ENCODE measurements at places on chromosomes 3 and 15.
A peak's percentile ranks its signal among the peaks of the same experiment; 100 is the strongest.

- DNase-seq, result no peak
These were observed 46.9 kb downstream of the STARD9 start for GRCh38 chr15:42621996-42622925.

- DNase-seq, result no peak
These were observed 139.2 kb upstream of the ROPN1 start for GRCh38 chr3:124131158-124131557.

- no peak for DNase-seq
These were observed 148.2 kb upstream of the LRIG1 start for GRCh38 chr3:66648975-66649374.

- DNase-seq, result no peak
These were observed 259.2 kb downstream of the GBE1 start for GRCh38 chr3:81502236-81502635.

- no peak for DNase-seq
These were observed 224.6 kb downstream of the GREM1 start for GRCh38 chr15:32942401-32942841.

GRCh38 chr3:141986548-141987107 is 110.2 kb downstream of the ATP1B3 start:
- DNase-seq, result no peak

- DNase-seq, result no peak
These were observed 38.2 kb upstream of the ACP3 start for GRCh38 chr3:132279030-132279429.

DNA sequence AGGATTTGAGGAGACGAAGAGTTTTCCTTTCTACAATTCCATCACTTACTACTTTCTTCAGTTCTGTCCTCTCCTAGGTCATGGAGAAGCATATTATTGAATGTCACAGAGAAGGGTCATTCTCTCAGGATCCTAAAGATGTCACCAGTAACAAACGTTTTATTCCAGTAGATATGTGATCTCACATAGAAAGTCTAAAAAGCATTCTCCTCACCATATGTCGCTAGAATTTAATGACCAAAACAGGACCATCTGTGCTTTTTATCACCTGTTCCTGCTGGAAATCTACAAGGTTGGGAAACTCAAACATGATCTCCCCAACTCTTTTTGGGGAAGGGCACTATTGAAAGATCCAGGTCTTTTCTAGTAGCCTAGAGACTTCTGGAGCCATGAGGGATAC is 24.0 kb upstream of the FRMD5 start:
- no peak for DNase-seq

DNA sequence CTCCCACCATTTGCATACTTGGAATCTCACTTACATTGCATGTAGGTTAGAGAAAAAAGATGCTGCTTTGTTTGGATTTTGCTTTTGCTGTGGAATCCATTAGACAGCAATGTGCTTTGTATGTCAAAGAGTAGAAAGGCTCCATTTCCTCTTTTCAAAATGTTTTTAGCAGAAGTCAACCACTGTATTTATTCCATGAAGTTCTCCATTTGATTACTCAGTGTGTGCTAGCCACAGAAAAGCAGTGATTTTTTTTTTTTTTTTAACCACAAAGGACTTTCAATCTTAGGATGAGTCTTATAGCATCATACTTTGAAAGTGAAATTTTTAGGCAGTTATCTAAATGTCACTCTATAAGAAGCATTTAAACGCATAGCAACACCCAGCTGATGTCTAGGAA is 285.0 kb upstream of the ADAMTS9 start:
- no peak for DNase-seq

DNA sequence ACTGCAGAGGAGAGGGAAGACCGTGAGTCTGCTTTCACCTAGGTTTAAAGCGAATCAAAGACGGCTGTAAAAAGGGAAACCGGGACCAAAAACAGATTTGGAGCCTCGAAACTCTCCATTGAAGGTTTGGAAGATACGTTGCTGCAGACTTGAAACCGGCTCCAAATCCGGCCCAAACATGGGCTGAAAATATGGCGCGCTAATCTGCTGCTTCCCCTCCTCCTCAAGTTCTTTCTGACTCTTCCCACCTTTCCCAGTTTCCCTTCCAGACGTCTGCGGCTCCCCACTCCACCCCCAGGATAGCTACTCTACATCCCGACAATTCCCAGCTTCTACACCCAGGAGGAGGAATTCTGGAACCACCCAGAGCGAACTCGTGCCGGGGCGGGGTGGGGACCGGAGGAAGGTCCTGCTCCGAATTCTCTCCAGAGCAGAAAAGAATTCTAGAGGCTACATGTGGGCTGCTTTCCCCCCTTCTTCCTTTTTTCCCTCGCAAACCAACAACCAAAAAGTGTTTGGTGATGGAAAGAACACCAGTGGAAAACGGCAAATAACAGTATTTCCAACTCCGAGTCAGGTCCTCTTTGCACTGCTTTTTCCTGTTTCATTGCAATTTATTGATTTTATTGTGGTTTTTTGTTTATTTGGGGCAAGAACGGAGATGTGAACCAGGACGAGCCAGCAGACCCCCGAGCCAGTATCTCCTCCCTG is 8.5 kb downstream of the EOMES start:
- DNase-seq, result no peak

GRCh38 chr15:83430441-83430840 is 16.7 kb upstream of the SH3GL3 start:
- no peak for DNase-seq

DNA sequence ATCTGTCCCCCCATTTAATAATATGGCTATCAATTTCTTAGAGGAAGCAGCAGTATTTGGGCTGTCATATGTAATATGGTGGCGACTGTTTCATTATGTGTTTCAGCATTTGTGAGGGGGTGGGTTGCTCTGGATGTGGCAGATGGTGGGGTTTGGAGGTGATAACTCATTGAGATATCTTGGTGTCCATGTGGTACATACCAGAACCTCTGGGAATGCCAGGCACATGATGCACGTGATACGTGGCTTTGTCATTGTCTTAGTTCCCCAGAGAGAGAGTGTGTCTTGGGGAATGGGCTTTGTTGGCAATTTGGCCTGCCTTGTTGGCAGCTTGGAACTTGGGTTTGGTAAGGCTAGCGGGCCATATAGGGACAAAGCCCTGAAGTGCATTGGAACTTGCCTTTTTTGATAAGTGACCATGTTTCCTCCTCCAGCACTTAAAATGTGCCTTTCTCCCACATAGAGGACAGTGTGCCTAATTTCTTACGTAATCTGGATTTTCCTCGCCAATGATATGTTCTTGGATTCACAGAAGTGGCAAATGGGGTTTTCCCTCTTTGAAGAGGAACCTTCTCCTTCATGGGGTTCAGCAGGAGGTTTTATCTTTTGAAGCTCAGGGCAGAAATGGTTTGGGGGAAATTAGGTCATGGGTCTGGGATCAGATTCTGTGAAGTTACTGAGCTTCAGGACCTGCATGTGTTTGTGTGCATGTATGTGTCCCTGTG is 79.5 kb downstream of the DNASE1L3 start:
- DNase-seq, result no peak

DNA sequence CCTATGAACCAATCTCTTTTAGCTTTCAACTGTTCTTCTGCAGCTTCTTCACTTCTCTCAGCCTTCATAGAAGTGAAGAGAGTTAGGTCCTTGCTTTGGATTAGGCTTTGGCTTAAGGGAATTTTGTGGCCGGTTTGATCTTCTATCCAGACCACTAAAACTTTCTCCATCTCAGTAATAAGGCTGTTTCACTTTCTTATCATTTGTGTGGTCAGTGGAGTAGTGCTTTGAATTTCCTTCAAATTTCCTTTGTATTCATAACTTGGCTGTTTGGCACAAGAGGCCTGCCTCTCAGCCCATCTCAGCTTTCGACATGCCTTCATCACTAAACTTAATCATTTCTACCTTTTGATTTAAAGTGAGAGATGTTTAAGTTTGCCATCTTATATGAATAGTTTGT is 21.7 kb downstream of the DZIP1L start:
- DNase-seq, result no peak

DNA sequence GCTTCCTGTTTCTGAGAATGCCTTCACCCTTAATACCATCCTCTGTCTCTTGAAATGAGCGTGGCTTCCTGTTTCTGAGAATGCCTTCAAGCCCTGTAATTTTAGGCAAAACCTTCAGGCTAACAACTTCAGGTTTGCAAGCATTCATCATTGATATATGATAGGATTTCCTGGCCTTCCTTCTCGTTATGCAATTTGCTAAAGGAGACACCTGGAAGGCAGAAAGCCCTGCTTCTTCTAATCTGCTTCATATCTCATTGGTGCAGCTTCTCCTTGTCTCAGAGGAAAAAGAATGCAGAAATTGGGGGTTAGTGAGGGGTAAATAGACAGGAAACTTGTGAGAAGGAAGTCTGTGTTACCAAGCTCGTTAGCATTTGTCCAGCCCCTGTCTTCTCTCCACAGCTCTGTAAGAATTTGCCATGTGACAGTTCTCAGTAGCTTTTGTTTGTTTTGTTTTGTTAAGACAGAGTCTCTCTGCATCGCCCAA is 7.3 kb downstream of the ARL6IP5 start:
- peak; percentile 73 for DNase-seq

- no peak for DNase-seq
These were observed 319.2 kb upstream of the TRIM42 start for GRCh38 chr3:140358686-140359085.

DNA sequence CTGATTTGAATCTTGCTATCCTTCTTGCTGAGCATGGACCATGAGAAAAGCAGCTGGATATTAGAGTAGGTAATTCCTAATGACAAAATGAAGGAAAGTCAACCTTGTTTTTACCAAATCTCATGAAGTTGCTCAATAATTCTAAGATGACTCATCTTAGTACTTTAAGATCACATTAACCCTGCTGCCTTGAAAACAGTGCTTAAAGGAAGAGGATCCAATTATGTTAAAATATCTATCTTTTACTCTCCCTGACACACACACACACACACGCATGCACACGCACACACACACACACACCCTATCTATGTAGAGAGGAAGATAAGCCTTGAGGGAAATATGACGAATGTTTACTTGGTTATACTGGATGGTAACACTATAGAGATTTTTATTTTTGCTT is 16.0 kb upstream of the MYO1E start:
- no peak for DNase-seq

GRCh38 chr3:177823701-177824189 is 626.5 kb upstream of the TBL1XR1 start:
- no peak for DNase-seq

DNA sequence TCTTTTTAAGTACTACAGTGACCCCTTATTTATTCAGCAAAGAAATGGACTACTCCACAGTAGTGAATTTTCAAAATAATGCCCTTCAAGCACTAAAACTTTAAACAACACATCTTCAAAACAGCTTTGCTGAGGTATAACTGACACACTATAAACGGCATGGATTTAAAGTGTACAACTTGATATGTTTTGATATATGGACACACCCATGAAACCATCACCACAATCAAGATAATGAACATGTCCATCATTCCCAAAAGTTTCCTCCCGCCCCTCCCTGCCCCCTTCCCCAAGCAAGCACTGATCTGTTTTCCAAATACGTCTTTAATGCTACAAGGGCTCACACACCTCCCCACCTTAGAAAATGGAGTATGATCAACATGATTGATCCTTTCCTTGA is 1.6 kb upstream of the FURIN start:
- DNase-seq, result no peak

- DNase-seq, result no peak
These were observed 283.4 kb upstream of the LYSMD4 start for GRCh38 chr15:100016632-100017031.

- DNase-seq, result peak; percentile 16
These were observed 32.4 kb downstream of the POC1A start for GRCh38 chr3:52121813-52122212.

GRCh38 chr3:50671331-50671730 is 3.4 kb upstream of the DOCK3 start:
- no peak for DNase-seq

DNA sequence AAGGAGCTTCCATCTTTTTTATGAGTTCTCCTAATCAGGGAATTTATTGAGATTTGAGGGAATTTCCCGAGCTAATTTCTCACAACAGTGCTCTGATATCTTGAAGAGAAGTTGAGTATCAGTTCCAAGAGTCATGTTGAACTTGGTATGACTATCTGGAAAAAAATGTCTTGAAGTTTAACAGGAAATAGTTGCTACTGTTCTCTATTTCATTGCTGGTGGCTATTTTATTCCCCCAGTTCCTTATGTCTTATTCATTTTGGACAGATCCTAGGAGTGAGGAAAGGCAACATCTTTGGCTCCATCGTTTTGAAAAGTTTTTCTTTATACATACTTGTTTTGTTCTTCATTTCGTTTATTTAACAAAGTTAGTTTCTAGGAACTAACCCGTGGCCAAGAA is 307.8 kb upstream of the AGTR1 start:
- DNase-seq, result no peak

GRCh38 chr3:44235604-44236484 is 5.8 kb upstream of the TOPAZ1 start:
- DNase-seq, result peak; percentile 91

DNA sequence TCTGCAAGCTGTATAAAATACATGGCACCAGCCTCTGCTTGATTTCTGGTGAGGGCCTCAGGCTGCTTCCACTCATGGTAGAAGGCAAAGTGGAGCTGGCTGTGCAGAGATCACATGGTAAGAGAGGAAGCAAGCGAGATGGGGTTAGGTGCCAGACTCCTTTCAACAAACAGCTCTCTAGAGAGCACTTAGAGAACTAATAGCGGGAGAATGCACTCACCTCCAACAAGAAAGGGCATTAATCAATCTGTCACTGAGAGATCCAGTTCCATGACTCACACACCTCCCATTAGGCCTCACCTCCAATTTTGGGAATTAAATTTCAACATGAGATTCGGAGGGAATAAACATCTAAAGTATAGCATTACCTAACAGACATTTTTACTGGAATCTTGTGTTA is 644.1 kb upstream of the ARRDC4 start:
- no peak for DNase-seq

GRCh38 chr3:51198477-51198876 is 186.6 kb upstream of the MANF start:
- no peak for DNase-seq

GRCh38 chr3:17510265-17510664 is 232.2 kb downstream of the TBC1D5 start:
- no peak for DNase-seq

DNA sequence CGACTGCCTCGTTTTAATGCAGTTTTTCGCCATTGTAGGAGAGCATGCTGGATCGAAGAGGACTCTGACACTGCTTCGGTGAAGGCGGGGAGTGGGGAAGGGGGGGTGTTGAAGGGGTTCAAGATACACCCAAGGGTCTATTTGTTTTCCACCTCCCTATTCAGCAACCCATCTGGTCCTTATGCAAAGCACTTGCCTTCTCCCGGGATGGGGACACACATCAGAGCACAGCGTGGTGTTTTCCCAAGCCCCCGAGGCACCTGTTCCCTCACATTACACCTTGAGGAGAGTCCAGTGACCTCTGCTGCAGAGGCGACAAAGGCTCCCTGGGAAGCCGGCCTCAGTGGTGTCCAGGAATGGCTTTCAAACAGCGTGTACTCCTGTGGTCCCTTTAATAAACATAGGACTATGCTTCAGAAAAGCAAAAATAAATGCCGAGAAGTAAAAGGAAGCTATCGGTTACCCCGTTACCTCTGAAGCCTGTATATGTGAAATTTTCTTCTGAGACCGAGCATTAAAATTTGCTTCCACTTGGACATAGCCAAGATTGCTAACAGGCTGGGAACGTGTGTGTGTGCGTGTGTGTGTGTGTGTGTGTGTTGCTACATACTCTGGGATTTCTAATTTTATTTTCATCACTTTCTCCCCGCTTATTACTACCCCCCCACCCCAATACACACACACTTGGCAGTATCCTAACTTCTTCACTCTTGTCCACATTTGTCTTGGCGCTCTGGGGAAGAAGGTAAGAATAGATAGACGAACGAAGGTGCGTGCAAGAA is 53.2 kb downstream of the CCDC54 start:
- peak; percentile 51 for DNase-seq

All from hematopoietic multipotent progenitor cell treated with erythropoietin and hydrocortisone succinate and interleukin-3 and kit ligand, for 6 days (in vitro differentiated cells).